CD4-positive, CD25-positive, alpha-beta regulatory T cell (primary cell): ENCODE measurements at places on chromosomes 12 and 14.
A peak's percentile ranks its signal among the peaks of the same experiment; 100 is the strongest.

DNA sequence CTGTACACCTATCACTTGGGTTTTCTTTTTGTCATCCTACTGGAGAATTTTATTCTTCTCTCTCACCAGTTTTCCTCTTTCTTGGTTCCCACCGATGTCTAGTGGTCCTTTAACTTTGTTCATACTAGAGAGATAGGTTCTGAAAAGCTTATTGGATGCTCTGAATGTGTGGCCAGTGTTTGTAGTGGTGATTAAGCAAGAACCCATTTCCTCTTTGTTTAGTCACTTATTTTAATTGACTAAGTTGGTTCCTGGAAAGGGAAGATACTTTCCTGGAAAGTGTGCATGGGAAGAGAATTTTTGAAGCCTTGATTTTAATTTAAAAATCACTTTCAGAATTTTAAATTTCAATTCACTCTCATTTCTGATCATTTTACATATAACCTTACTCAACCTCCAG lies 127.2 kb downstream of the OTOGL start:
- no peak for DNase-seq

GRCh38 chr12:86735851-86736250 lies 479.7 kb upstream of the MGAT4C start:
- DNase-seq = no peak

DNA sequence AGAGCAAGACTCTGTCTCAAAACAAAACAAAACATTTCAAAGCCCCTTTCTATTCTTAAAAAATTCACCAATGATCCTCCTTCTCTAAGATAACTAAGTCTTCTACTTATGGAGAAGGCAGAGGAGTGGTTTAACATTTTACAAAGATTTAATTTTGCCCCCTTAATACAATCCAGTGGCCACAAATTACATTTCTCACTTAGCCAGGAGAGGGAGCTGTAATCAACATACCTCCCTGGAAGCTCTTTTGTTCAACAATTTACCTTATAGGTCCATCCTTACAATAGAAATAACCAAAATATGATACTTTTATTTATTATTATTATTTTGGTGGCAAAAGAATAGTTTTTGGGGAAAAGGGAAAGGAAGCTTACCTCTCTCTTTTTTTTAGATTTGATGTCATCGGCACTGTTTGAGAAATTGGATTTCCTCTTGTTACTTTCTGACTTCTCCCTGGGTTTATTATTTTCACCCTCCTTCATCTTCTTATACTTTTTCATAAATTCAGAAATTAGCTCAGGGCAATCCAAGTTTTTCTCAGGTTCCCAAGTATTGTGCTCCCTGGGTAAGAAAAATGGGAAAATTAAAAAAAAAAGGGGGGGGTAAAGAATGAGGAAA lies 28.1 kb downstream of the CBX5 start:
- peak; percentile 70 for DNase-seq

DNA sequence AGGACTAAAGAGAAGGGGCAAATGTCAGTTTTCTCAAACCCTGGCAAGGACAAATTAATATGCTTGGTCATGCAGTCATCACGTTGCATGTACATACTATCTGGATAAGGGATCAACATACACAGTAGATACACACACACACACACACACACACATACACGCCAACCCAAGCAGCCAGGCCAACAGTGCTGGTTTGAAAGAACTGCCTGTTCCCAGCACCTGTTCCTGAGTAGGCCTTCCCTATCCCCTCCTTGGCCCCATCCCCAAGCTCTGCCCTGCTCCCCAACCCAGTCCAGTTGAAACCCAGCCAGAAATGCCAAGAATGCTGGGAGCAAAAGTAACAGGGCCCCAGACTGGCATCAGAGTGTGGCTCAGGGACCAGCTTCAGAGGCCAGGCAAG lies 4.4 kb downstream of the ITGA7 start:
- no peak for DNase-seq

- no peak for DNase-seq
Observed at GRCh38 chr12:75632442-75632841, 121.0 kb upstream of the KRR1 start.

- no peak for DNase-seq
Observed at GRCh38 chr12:52874573-52875435, 26.0 kb upstream of the KRT78 start.

DNA sequence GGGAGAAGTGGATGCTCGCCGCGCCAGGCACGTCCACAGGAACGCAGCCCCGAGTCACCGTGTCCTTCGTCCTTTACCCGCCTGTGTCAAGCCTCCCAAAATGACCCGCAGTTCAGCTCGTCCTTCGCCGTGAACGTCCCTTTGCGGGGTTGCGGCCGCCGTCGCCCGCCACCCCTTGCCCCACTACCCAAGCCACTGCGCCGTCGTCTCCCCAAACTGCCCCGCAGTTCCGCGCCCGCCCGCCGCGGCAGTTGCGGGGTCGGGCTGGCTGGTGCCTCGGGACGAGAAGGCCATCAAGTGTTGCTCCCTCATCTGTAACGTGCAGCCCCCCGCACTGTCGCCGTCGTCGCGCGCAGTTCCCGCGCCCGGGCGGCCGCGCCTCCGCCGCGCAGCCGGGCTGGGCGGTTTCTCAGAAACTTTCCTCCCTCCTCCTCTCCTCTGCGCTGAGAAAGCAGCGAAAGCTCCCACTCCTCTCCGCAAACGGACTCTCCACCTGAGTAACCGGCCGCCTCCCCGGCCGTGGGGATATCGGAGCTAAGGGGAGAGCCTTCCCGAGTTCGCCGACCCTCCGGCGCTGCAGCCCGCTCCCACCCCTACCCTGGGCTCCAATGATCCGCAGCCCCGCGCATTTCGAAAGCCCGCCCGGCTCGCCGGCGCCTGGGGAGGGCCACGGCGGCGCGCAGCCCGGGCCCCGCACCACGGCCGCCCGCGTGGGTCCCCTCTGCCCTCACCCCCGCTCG lies 6.7 kb downstream of the CDKN1B start:
- peak; percentile 21 for DNase-seq

DNA sequence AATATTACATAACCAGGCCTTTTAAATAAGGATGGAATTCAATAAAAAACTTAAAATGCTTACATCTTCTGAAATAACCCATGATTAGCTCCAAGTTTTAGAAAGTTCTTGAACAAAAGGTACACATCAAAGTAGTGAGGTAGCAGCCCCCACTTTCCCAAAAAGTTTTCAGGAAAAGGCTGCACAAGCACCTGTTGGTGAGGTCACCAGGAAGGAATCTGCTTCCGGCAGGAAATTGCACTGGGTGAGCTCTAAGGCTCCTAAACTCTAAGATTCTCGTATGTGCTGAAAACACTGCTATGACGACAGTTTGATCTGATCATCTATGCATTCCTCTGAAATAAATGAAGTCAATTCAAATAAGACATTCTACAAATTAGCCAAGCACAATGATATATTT lies 34.3 kb upstream of the TTC7B start:
- no peak for DNase-seq

GRCh38 chr14:32513571-32514009 lies 184.5 kb downstream of the AKAP6 start:
- DNase-seq = no peak

- no peak for DNase-seq
Observed at GRCh38 chr12:57844709-57845477, 1.6 kb downstream of the CTDSP2 start.

- DNase-seq = no peak
Observed at GRCh38 chr14:99363616-99364290, 91.8 kb upstream of the BCL11B start.

GRCh38 chr12:52739963-52740362 lies 36.6 kb upstream of the KRT77 start:
- no peak for DNase-seq

DNA sequence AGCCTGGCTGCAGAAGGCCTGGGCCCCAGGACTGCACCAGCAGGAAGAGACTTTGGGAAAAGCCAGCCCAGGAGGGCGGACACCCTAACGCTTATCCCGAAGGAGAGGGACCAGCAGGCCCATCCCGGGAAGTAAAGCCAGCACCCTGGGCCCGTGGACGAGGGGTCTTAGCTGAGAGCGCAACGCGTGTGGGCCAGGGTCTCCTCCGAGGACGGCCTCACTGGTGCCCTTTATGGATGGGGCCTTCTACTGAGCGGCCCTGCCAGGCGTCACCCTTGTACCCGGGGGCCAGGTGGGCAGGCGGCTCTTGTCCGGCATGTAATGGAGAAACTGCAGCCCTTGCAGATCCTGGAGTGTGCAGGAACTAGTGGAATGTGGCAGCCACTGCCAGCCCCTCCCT lies 14.1 kb downstream of the TEDC1 start:
- no peak for DNase-seq

- DNase-seq = no peak
Observed at GRCh38 chr14:23722675-23723074, 86.5 kb downstream of the DHRS2 start.

DNA sequence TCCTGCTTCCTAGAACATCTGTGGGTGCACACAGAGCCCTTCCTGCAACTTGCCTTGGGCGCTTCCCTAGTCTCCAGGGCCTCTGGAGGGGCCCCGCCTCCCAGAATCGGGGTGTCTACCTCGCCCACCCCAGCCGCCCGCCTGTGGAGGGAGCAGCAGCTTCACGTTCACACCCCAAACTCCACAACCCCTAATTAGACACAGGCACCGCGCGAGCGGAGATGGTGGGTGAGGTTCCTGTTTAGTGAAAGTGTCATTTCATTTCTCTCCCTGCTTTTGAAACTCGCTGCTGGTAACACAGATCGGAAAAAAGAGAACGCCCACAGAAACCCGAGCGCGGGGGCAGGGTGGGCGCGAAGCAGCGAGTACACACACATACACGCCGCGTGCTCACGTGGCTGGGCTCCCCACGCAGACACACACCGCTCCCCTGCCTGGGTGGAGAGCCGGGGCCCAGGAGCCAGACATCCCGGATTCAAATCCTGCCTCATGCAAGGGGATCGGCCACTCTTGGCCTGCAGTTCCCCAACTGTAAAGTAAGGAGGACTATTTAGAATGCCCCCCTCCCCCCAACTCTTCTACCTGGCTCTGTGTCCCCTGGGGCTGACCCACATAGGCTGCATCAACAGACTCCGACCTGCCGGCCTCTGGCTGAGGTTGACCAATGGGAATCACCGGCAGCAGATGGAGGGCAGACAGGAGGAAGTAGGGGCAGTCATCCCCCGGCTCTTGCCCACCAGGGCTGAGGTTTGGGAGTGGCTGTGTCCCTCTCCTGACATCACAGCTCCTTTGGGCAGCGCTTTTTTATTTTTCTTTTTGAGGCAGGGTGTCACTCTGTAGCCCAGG lies 79.2 kb upstream of the NCOR2 start:
- DNase-seq = no peak

DNA sequence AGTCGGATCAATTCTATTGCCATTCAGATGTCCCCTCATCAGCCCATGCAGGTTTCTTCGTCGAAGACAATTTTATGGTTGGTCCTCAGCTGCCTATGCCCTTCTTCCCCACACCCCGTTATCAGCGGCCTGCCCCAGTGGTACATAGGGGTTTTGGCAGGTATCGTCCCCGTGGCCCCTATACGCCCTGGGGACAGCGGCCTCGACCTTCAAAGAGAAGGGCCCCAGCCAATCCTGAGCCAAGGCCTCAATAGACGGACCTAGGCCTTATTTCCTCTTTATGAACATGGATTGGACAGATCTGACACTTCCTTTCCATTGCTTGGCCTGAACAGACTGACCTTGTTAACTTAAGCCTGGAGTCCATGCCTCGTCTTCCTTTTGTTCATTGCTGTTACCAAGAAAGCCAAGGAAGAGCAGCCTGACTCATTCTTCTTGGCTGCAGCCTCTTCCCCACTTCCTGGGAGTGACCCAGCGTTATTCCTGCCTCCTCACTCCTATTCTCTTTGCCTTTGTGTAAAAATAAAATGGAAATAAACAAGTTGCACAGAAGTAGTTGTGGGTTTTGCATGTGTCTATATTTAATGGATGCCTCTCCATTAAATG lies 156.5 kb upstream of the AMIGO2 start:
- no peak for DNase-seq

DNA sequence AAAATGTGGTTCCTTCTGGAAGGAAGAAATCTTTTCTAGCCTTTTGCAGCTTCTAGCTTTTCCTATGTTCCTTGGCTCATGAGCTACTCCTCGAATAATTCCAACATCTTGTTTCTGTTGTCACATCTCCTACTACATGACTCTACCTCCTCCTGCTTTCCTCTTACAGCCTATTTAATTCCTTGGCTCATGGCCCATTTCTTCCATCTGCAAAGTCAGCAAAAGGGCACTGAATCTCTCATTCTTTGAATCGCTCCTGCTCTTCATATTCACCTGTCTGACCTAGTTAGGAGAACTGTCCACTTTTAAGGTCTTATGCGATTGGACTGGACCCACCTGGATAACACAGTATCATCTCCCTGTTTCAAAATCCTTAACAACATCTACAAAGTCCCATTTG lies 15.8 kb downstream of the PRKD1 start:
- DNase-seq = no peak

DNA sequence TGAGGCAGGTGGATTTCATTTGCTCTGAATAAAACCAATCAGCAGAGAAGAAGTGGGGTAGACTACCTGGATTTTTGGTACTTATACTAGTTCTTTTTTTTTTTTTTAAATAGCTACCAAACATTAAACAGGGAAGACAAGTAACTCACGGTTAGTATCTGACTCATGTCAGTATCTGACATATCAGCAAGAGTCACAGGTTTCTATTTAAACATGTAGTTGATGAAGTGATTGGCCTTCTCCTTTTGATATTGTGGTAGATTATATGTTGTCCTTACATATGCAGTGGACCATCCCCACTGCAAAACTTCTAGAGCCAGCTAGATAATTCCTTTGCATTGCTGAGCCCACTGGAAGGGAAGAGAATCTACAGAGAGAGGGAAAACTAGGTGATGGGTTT lies 208.0 kb downstream of the ANO6 start:
- DNase-seq = no peak

- DNase-seq = no peak
Observed at GRCh38 chr14:81222126-81222525, 1.4 kb upstream of the GTF2A1 start.

DNA sequence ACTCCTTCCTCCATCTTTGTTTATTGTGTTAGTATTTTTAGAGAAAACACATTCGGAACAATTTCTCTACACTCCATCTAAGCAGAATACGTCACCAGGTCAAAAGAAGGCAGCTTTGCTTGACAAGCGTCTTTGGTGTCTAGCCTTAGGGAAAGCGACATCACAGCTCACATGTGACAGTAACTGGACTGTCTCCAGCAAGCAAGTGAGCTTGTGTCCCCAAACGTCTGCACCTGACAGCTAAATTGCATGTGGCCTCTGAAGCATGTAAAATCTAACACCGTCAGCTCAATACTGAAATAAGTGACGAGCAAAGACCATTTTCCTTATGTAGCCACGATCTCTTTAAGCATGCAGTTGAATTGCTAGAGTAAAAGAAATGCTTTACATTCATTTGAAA lies 509.8 kb downstream of the GLT1D1 start:
- no peak for DNase-seq

DNA sequence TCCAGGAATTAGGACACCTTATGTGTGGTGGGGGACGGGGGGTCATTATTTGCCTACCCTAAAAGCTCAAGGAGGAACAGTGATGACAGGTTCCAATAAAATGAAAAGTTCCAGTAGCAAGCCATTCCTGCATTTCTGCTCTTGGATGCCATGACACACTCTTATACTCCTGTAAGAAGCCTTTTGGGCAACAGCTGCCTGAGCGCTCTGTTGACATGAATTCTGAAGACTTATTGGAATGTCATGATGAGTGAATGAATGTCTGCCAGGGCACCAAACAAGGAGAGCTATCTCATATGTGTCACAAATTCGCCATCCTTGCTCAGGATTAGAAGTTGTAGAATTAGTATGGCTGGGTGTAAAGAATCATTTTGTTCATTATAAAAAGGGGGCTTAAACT lies 36.3 kb downstream of the PTGER2 start:
- no peak for DNase-seq

- DNase-seq = no peak
Observed at GRCh38 chr12:46982629-46983392, 96.6 kb upstream of the PCED1B start.

- no peak for DNase-seq
Observed at GRCh38 chr14:90522571-90523191, 125.9 kb downstream of the CALM1 start.

- no peak for DNase-seq
Observed at GRCh38 chr14:50964683-50965390, 20.6 kb upstream of the PYGL start.
